ENCODE measurements at places on chromosomes 7 and 10.

DNA sequence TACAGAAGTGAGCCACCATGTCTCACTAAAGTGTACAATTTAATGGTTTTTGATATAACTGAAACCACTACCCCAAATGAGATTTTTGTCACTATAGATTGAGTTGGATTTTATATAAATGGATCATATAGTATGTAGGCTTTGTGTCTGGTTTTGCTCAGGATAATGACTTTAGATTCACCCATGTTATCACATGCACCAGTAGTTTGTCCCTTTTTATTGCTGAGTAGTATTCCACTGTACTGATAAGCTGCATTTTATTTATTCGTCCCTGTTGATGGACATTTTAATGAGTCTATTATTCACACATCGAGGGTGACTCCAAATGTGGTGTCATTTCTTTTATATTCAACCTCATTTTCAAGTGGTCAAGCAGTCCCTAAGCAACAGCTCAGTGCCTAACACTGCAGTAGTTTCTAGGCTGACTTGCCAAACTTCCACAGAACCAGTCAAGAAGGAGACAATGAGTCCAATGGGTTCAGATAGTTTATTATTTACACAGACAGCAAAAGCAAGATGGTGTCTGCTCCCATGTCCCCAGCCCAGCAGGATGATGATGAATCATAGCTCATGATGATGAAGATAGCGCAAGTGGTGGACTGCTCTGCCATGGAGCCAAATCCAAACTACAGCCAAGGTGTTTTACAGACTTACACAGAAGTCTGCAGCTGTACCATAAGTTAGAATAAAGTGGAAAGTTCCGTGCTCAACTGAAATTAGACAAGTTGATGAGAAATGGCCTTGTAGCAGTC, 6.6 kb upstream of the FMC1 start:
- no peak for DNase-seq

GRCh38 chr7:41696323-41696916, 6.5 kb downstream of the INHBA start:
- peak; percentile 63 for DNase-seq

- DNase-seq = no peak
Measured at GRCh38 chr10:24313283-24313682, 104.3 kb downstream of the KIAA1217 start.

DNA sequence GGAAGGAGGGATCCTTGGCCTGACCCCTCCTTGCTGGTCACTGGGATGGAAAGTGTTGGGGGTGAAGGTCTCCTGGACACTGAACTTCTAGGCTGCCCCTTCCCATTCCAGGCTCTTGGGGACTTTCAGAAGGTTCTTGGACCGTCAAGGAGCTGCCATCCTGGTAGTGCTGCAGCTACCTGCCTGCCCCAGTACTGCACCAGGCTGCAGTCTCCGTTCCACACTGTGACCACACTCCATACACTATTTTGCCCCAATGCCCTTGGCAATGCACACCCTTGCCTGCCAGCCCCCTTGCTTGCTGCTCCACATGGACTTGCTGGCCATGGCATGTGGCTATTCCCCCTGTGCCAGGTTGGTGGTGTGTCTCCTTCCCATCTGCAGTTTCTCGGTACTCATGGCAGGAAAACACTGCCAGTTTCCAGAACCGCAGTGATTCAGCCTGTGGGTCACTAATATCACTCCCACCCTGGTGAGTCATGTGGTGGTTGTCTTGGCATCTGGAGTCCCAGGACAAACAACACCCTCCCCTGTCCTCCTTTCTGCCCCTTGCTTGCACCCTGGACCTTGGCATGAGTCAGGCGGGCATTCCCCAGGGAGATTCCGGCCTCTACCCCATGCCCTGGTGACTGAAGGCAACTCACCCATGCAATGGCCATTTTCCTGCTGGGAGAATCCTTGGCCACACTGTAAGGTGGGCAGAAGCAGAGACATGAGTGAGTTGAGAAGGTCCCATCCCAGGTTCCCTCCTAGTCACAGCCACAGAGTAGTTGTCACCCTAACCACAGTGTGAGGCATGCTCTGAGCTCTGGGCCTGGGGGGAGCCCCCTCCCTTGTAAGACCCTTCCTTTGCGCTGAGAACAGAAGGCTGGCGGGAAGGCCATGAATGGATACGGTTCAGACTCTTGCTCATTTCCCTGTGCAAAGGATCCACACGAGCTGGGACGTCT, 32.8 kb downstream of the GOLGA7B start:
- peak; percentile 45 for DNase-seq

DNA sequence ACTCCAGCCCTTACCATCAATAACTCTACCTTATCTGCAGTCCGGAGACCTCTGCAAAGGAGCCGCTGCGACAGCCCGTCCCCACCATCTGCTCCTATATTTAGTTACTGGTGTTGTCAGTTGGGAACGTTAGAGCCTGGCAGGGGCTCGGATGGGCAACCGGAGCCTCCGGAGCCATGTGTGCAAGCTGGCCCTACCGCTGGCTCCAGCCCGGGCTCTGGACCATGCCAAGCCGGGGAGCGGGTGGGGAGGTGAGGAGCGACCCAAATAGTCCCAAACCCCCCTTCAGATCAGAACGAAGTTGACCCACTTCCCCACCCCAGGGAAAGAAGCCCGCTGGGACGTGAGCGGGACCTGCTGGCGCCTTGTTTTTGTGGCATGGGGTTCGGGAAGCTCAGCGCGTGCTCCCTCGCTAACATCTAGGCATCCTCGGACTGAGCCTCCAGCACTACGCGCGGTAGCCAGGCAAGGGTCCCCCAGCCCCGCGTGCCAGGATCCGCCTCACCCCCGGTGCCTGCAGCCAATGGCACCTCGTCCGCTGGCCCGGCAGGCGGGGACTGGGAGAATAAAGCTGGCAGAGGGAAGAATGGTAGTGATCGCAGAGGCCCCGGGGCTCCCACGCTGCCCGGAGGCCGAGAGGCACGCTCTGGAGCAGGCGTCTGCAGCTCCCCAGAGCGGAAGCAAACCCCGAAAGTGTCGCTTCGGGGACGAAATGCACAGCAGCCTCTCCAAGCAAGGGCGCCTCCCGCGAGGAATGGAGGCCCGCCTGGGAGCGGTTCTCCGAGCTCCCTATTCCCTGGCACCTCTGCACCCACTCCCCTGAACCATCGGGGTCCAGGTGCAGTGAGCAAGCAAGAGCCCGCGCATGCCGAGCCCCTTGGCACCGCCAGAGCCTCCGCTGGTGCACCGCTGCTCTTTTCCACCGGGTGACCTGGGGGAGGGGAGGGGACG, 679 bp downstream of the LRRC20 start:
- DNase-seq = no peak

DNA sequence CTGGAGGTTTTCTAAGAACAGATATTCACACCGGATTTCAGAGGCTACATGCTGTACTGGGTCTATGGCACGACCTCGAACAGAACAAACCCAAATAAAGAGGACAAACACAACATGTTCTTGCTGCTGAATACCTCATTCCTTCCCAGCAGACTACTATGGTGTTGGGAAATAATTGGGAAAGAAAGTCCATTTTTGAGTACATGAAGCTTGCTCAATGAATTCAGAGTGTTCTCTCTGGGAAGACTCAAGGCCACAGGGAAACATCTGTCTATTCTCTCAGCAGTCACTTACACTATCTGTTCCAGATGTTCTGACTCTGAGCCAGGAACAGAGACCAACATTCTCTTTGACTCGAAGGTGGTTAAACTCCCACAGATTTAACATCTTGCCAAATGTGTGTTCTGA, 30.9 kb downstream of the LAMB1 start:
- peak; percentile 81 for DNase-seq

GRCh38 chr7:151469281-151469680, 29.3 kb upstream of the CRYGN start:
- DNase-seq = no peak

- no peak for DNase-seq
Measured at GRCh38 chr7:135510592-135511183, 786 bp upstream of the CNOT4 start.

DNA sequence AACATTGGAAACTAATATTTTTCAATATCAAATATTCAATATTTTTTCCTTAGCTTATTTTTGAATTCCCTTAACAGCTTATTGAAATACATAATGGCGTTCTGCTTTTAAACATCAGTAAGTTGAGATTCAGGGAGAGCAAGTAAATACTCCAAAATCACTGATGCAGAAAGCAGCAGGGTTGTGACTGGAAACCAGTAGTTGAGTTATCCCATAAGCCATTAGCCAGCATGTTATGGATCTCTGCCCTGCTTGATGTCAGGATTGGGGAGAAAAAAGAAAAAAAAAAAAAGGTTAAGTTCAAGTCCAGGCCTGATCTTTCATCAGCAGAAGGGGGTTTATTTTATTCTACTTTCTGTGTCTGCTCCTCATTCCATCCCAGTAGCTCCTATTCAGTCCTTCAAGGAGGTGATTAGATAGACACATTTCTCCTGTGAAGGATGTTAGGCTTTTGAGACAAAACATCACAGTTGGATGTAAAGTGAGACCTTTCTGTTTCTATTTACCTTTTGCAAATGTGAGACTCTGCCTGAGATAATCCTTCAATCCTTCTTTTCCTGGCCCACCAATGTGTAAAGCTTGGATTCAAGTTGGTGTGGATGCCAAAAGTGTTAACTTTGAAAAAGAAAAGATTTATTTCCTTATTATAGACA, 110.9 kb upstream of the HDAC9 start:
- DNase-seq = no peak

GRCh38 chr10:110364531-110364937, 59.8 kb upstream of the SMNDC1 start:
- DNase-seq = no peak

- peak; percentile 18 for DNase-seq
Measured at GRCh38 chr7:48255046-48255445, 83.8 kb downstream of the ABCA13 start.

DNA sequence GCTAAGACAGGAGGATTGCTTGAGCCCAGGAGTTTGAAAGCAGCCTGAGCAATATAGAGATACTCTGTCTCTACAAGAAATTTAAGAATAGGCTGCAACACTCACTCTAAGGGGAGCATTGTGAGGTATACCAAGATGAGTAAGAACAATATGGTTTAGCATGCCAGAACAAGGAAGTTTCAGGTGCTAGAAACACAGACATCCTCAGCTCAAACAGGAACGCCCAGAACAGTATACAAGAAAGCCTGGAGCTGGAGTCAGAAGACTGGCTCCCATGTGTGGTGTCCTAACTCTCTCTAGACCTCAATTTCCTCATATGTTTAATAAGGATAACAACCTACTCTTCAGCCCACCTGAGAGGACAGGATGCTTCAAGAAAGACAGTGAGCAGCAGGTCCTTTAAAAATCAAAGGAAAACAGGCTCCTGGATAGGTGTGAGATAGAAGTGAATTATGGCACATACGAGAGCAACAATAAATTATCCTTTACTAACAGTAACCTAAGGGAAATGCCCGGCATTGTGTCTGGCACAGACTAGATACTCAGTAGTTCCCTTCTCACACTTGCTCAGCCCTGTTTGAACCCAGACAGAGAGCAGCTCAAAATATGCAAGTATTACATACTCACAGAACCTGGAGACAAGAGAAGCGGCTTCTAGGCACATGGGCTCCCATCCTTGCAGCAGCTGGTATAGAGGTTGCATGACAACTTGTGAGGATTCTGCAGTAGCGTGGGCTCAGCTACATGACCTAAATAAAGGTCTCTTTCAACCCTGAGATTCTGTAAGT, 45.4 kb downstream of the KAT6B start:
- DNase-seq = no peak

GRCh38 chr7:137985897-137986251, 16.0 kb downstream of the CREB3L2 start:
- DNase-seq = no peak

DNA sequence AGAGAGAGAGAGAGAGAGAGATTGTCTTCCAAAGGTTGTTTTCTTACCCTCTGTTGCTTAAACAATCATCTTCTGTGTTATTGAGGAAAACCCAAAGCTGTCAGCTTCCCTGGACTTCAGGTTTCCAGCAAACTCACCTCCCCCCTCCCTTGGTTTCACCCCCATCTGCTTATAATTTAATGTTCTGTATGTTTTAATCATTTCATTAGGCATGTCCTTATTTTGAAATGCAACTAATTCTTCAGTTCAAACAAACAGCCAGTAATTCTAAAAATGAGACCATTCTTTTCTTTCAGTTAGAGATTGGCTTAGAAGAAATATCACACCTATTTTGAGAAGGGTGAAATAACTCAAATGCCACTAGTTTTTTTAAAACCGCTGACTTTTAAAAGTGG, 102.9 kb downstream of the FAM204A start:
- peak; percentile 42 for DNase-seq

All from GM04503 (cell line).